ENCODE measurements at places on chromosomes 16 and 17.

DNA sequence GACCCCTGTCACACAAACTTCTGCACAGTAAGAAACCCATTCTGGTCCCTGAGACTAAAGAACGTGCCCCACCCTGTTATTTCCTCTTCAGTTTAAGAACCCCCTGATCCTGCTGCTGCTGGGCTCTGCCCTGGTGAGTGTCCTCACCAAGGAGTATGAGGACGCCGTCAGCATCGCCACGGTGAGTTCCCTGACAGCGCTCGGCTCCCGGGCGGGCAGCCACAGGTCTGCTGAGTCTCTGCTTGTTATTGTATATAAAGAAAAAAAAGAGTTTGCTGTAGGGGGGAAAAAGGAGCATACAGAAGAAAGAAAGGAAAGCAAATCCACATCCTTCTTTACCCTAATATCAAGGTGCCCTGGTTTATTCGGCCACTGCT lies 40.0 kb downstream of the ATP2C2 start:
- DNase-seq, result no peak

- DNase-seq, result no peak
These were observed 11.7 kb upstream of the CD300LD start for GRCh38 chr17:74603746-74604145.

GRCh38 chr17:29565643-29566472 lies 979 bp downstream of the ABHD15 start:
- no peak for DNase-seq

DNA sequence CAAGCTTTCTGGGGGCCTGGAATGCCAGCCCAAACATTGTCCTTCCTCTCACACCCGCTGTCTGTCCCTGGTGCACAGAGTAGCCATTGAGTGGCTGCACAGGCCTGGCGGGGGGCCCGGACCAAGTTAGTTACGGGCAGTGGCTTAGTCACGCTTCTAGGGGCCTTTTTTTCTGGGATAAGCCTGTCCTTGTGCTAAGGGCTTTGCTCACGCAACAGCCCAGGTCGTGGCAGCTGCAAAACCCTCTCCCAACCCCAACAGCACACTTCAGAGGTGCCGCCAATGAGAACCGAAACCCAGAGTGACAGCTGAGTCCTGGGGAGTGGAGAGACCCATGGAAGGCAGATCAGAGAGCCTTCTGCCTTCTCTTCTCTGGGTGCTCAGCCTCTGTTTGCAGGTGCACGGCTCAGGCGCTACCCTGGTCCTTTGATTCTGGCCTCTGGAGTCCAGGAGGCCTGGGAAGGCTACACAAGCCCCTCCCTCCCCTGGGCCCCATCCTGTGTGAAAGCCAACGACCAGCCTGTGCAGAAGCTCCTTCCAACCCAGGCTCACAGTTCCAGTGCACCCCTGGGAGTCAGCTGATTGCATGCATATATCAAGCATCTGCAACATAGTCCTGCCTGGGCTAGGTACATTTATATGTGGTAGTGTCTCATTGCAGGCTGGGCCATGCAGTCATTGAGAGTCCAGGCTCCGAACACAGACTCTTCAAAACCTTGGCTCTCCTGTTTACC lies 9.1 kb downstream of the WSCD1 start:
- DNase-seq, result no peak

- no peak for DNase-seq
These were observed 7.1 kb downstream of the ECI1 start for GRCh38 chr16:2244301-2244700.

DNA sequence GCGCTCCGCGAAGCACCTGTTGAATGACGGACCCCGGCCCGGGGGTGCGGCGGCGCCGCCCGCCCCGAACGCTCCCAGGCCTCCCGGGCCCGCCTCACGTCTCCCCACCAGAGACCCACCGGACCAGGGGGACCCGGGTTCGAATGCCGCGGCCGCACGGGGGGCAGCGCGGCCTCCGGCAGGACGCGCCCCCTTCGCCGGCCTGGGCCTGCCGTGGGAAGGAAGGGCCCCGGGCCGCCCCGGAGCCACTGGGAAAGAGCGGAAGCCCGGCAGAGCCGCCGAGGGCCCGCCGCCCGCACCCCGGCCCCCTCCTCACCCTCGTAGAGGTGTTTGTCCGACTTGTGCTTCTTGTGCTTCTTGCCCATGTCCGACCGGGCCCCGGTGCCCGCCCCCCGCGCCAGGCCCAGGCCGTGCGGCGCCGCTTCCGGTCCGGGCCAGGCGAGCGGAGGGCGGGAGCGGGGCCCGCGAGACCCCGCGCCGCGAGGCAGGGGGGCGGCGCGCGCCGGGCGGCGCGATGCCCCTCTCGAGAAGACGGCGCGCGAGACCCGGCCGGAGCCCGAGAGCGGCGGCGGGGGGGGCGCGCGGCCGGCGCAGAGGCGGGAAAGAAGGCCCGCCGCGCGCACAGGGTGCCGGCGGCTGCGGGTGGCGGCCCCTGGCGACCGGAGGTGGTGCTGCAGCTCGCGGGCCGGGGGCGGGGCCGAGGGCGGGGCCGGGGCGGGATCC lies at the start of gene BRD7:
BRD7 (minus strand) TSS at position 579 of the 723 bp plus-strand sequence; CDS start at position 365, 214 bp downstream.
- DNase-seq, result no peak

DNA sequence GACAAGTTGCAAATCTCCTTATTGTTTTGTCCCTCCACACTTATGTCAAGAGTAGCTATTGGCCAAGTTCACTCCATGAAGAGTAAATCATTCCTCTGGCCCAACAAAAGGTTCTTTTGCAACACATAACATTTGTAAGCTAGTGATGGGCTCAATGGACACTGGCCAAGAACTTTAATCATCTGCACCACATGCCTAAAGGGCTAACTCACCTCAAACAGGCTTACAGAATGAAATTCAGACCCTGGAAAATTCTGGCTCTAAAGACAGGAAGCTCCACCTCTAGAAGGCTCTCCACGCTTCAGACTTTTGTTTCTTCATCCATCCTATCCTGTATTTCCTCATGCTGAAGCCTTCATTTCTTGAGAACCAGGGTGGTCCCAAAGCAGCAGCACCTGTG lies 10.9 kb upstream of the ANKFN1 start:
- no peak for DNase-seq

- no peak for DNase-seq
These were observed 37.1 kb upstream of the TEKT1 start for GRCh38 chr17:6868582-6868981.

- no peak for DNase-seq
These were observed 186.6 kb downstream of the C16orf78 start for GRCh38 chr16:49560004-49560830.

GRCh38 chr16:9077091-9077809 lies 14.2 kb upstream of the HAPSTR1 start:
- DNase-seq, result peak; percentile 24

- no peak for DNase-seq
These were observed 25.0 kb upstream of the ATP2A3 start for GRCh38 chr17:3989041-3989886.

- DNase-seq, result no peak
These were observed 72.5 kb upstream of the BCAR1 start for GRCh38 chr16:75323933-75324332.

GRCh38 chr16:2428051-2428783 lies 1.0 kb upstream of the CCNF start:
- DNase-seq, result no peak

- DNase-seq, result no peak
These were observed 29.7 kb upstream of the TENT4B start for GRCh38 chr16:50123417-50123816.

DNA sequence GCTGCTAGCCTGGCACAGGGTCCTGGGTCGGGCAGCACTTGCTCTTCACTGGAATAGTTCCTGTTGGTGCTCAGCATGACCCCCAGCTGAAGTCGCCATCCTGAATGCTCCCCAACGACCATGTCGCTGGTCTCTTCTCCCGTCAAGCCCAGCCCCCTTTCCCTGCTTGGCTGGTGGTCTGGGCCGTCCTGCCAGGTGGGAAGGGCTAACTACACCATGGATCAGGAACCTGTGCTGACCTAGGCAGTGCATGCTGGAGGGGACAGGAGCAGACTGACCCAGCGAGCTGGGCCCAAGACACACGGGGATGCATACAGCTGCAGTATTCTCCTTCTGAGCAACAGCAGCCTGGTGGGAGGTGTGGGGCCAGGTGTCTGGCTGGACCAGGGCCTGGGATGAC lies 9.2 kb upstream of the SREBF1 start:
- no peak for DNase-seq

- no peak for DNase-seq
These were observed 28.7 kb upstream of the DDX52 start for GRCh38 chr17:37671824-37672547.

GRCh38 chr17:44086364-44087311 lies 16.1 kb downstream of the G6PC3 start:
- DNase-seq, result no peak

- DNase-seq, result no peak
These were observed 790.8 kb upstream of the SOX9 start for GRCh38 chr17:71330099-71330375.

DNA sequence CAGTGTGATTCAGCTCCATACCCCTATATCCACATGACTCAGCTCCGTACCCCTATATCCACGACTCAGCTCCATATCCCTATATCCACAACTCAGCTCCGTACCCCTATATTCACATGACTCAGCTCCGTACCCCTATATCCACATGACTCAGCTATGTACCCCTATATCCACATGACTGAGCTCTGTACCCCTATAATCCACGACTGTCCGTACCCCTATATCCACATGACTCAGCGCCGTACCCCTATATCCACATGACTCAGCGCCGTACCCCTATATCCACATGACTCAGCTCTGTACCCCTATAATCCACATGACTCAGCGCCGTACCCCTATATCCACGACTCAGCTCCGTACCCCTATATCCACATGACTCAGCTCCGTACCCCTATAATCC lies 16.8 kb downstream of the CYB5D2 start:
- no peak for DNase-seq

DNA sequence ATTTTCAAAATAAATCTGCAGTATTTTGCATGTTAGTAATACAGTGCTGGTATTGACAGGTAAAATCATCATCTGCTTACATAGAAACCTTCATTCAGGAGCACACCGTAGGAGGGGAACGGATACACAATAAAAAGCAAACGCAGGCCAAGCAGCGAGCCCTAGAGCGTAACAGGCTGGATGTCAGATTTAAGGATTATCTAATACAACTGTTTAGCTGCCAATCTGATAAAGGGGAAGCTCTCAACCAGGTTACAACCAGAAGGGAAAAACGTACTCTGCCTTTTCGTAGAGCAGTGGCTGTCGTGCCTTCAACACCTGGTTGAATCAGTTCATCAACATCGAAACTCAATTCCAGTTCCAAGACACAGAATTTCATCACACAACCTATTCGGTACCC lies 16.4 kb upstream of the CUEDC1 start:
- DNase-seq, result no peak
